Stimulated activated CD4-positive, alpha-beta T cell treated with anti-CD3 and anti-CD28 coated beads, Interleukin-1b, Interleukin-23, amount 100 ng/mL, for 48 hours (primary cell): ENCODE measurements at places on chromosomes 16 and 17.

- DNase-seq = no peak
Observed at GRCh38 chr16:68228652-68229051, 7.3 kb downstream of the ESRP2 start.

GRCh38 chr17:74945543-74945942 lies 9.8 kb downstream of the OTOP3 start:
- DNase-seq = no peak

DNA sequence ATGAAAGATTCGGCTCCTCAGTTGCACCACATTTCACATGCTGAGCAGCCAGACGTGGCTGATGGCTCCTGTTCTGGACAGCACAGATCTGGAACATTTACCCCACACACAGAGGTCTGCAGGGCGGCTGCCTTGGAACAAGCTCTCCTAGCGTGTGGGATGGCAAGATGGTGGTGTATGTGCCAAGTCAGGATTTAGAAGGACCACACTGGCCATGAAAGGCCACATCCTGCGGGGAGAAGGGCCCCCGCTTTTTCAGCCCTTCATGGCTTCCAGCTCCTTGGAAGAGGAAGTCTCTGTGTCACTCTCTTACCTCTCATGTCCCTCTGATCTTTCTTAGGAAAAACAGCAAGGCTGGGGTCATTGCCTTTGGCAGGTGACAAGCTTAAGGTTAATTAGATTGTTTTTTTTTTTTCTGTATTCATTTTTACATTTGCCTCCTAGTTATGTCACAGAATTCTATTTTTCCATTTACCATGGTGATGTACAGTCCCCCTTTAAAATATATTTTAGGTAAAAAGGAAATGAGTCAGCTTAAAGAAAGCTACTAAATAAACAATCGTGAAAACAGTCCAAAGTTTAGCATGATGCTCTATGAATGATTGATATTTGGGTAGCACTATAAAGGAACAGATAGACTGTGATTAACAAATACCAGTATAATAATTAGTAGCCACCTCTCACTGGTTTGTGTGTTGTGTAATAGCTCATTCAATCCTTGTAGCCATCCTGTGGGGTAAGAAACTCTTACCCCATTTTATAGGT lies 396.6 kb downstream of the CPPED1 start:
- DNase-seq = no peak

DNA sequence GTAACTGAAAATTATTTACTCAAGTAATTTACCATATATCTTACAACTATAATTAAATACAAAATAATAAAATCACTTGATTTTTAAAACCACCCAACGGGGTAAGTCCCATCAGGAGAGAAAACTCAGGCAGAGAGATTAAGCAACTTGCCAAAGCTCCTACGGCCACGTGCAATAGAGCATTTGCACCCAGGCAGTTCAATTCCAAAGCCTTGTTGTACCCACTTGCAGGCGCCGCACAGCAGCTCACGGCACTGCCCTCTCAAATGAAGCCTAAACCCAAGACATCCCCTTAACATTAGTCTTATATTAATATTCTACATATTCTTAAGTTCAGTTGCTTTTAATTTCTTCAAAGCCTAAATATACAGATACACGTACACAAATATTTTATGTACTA lies 75.7 kb downstream of the SPAG9 start:
- no peak for DNase-seq

- no peak for DNase-seq
Observed at GRCh38 chr16:1275791-1276579, 20.1 kb downstream of the TPSD1 start.

DNA sequence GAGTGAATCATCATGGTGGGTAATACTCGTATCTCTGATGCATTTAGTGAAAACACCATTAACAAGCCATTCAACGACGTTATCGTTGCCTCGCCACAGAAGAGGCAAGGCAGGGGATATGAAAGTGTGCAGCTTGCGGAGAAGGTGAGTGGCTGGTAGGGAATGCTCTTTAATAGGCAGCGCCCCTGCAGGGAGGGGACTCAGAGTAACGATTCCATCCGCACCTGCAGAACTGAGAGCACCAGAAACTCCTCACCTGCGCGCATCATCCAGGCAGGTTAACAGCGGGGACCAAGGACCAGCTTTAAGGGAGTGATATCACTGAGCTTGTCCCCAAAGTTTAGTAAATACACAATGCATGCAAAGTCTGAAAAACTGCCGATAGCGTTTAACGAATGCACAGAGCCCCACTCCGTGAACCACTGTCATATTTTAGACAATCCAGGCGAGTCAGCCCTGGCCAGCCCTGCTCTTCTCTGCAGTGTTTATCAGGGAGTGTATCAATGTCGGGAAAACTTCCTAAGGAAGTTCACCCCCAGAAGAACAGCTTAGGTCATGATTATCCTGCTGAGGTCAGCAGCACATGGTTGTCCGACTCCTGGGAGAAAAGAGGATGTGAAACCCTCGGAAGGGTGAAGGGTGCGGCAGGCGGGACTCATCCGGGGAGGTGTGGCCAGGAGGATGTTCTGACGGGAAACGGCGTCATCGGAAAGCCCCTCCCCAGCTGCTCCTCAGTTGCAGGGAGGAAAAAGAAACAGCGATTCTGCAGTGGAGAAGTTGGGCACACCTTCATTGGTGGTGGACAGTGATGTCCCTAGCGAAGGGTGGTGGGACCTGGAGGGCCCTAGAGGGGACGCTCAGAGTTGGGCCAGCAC lies 68.5 kb upstream of the DNAH17 start:
- peak; percentile 63 for DNase-seq
